ENCODE measurements at places on chromosomes 13 and 19.

DNA sequence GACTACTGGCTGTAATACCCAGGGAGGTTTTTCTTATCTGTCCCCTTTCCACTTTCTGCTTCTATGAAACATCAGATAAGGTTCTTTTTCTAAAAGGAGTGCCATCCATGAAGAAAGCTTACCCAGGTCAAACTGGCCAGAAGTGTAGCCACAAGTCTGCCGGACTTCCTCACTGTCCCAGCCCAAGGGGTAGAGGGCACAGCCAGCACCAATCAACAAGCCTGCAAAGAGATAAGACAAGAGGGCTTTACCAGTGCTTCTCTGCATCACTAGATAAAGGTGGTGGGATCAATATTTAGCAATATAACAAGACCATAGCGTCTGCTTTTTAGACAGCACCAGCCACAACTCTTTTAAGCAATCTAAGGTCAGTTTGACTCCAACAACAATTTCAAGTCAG lies 224.7 kb downstream of the LHFPL6 start:
- DNase-seq, result no peak

DNA sequence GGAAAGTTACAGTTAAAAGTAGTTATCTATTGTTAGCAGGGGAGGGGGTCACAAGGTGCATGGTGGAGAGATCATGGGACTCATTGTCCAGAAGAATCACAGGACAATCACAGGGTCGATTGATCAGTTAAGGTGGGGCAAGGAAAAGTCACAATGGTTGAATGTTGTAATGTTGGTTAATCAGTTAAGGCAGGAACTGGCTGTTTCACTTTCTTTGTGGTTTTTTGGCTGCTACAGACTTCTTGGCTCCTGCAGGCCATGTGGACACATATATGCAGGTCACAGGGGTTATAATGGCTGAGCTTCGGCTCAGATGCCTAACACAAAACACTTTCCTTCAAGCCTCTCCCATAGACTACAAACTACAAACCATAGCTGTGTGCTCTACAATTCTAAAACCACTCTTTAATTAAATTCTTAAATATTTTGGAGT lies 6.9 kb upstream of the ZNF431 start:
- no peak for DNase-seq

DNA sequence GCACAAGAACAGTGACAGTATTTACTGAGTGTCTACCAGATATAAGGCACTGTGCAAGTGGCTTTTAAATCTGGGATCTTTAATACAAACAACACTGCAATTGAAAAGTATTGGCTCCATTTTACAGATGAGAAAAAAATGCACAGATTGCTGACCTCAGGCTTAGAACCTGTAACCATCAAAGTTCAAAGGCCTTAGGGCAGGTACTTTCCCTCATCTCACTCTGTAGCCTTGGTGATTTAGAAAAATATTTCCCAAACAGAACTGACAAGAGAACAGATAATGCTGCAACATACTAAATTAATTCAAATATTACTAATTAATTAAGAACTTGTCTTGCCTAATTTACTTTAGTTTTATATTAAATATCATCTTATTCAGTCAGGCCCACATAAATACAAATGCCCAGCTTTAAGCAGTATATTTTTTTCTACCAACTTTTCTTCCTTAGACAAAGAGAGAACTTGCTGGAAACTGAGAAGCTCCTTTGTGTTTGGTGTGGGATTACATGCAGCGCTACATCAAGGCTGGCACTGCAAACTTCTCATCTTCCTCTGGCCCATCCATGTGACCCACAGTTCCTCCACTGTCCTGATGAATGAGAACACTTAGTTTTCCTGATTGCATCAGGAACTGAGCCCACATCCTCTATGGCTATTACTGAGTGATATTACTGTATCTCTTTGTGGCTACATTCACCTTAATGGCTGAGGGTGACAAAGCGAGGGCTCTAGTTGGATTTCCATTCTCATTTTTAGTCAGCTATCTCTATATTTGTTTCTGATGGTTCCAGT lies 302.1 kb downstream of the ENOX1 start:
- no peak for DNase-seq

DNA sequence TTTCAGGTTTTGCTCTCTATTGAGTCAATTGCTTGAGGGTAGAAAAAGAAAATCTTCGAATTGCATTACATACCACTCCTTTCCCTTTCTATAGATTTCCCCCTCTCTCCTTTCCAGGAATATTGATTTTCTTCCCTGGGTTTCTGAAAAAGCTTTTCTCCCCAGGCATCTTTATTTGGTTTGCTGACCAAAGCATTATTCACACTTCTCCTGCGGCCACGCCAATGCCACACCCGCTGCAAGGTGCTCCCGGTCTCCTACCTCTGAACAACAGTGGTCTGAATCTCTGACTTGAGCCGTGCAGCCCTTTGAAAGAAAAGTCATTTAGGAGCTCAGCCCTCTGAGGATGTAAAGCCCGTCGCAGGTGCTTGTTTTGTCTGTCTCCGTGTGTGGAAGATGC lies 350.9 kb upstream of the TMTC4 start:
- DNase-seq, result no peak

GRCh38 chr19:10091895-10092641 lies 6.0 kb downstream of the SHFL start:
- no peak for DNase-seq

DNA sequence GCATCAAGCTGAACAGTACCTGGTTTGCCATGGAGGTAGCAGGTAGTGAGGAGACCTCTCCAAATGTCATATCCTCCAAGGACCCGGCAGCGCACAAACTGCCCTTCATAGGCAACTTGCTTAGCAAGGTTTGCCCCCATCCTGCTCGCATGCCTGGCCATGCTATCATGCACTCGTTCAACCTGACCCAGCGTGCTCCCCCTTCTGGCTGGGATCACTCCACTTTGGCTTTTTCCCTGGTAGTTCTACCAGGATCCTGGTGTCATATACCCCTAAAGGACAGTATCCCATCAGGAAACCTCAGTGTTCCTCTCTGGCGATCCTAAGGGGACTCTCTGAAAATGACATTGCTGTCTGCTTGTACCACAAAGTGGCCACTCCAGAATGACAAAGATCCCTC lies 38.6 kb upstream of the ZNF30 start:
- no peak for DNase-seq

GRCh38 chr19:7505288-7505681 lies 10.6 kb upstream of the ZNF358 start:
- no peak for DNase-seq

DNA sequence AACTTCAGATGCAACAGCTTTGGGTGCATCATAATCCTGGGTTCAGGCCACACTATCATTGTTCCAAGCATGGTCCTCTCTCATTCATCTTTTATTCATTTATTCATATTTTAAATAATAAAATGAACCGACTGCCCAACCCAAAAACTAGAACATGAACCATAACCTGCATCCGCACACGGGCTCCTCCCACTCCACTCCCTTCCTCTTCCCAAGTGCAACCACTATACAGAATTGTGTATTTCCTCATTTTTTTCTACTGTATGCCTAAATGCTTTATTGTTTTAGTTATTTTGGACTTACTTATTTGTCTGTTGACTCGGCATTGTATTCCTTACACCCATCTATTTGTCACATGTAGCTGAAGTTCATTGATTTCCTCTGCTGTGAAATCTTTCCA lies 30.7 kb upstream of the POMP start:
- no peak for DNase-seq

- DNase-seq, result no peak
Observed at GRCh38 chr19:10551698-10552301, 8.1 kb downstream of the ATG4D start.

- DNase-seq, result no peak
Observed at GRCh38 chr19:31838163-31838815, 489.1 kb upstream of the TSHZ3 start.

GRCh38 chr19:31154021-31154420 lies 195.2 kb downstream of the TSHZ3 start:
- no peak for DNase-seq

- DNase-seq, result no peak
Observed at GRCh38 chr13:102548811-102549210, 48.0 kb upstream of the TPP2 start.

- no peak for DNase-seq
Observed at GRCh38 chr19:32223595-32224370, 121.6 kb upstream of the ZNF507 start.

- no peak for DNase-seq
Observed at GRCh38 chr19:30718014-30718413, 345.8 kb downstream of the ZNF536 start.

DNA sequence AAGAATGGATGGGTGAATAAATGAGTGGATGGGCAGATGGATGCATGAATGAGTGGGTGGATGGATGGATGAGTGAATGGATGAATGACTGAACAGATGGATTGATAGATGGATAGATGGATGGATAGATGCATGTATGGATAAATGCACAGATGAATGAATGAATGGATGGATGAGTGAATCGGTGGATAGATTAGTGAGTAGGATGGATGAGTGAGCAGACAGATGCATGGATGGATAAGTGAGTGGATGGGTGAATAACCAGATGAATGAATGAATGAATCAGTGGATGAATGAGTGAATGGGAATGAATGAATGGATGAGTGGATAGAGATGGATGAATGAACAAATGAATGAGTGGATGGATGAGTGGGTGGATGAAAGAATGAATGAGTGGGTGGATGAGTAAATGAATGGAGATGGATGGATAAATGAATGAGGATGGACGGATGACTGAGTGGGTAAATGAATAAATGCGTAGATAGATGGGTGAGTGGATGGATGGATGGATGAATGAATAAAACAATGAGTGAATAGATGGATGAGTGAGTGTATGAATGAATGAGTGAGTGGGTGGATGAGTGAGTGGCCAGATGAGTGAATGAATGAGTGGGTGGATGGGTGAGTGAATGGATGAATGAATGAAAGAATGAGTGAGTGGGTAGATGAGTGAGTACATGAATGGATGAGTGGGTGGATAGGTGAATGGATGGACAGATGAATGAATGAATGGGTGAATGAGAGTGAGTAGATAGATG lies 13.0 kb downstream of the GAS6 start:
- no peak for DNase-seq

- DNase-seq, result no peak
Observed at GRCh38 chr19:38734426-38735256, 9.6 kb downstream of the CAPN12 start.

GRCh38 chr13:39779337-39780265 lies 124.1 kb downstream of the COG6 start:
- DNase-seq, result no peak

DNA sequence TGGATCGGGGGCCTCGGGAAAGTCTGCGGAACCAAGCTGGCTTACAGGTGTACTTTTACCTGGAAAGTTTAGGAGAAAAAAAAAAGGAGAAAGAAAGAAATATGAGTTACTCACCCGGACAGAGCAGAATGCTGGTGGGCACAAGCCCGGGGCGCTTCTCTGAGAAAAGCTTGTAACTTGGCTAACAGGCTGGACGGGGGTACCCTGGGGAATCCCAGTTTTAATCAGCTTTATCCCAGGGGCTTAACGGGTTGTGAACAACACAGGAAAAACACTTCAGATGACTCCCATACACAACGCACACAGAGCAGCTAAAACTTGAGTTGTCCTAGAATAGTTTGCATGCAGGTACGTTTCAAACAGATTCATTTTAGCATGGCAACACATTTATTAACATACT lies 37.3 kb downstream of the KLF2 start:
- no peak for DNase-seq

DNA sequence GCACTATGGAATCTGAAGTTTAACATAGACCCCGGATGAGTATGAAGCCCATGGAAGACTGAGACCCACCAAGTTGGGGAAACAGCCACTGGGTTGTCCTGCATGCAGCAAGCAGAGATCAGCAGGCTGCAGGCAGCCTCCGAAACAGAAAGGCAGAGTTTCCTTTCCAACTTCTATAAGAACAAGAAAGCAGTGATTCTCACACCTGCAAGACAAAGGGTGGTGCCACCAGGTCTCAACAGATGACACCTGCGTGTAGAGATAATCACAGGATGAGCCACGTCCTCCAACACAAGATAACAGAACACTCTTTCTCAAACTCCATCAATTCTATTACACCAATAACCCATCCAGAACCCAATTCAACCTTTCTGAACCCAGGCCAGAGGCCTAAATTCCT lies 457.9 kb downstream of the FOXO1 start:
- DNase-seq, result no peak

GRCh38 chr13:108508263-108508662 lies 121.1 kb upstream of the MYO16 start:
- DNase-seq, result no peak

DNA sequence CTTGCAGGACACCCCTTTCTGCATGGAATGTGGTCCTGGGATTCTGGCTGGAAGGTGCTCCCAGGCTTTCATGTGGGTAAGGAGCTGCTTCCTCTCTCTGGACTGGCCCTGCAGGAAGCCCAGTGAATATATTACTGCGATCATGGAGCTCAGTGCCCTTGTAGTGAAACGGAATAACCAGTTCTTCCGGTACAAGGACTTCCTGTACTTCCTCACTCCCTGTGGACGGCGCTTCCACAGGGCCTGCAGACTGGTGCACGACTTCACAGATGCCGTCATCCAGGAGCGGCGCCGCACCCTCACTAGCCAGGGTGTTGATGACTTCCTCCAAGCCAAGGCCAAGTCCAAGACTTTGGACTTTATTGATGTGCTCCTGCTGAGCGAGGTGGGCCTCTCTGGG lies 8.0 kb downstream of the CYP4F8 start:
- DNase-seq, result no peak

DNA sequence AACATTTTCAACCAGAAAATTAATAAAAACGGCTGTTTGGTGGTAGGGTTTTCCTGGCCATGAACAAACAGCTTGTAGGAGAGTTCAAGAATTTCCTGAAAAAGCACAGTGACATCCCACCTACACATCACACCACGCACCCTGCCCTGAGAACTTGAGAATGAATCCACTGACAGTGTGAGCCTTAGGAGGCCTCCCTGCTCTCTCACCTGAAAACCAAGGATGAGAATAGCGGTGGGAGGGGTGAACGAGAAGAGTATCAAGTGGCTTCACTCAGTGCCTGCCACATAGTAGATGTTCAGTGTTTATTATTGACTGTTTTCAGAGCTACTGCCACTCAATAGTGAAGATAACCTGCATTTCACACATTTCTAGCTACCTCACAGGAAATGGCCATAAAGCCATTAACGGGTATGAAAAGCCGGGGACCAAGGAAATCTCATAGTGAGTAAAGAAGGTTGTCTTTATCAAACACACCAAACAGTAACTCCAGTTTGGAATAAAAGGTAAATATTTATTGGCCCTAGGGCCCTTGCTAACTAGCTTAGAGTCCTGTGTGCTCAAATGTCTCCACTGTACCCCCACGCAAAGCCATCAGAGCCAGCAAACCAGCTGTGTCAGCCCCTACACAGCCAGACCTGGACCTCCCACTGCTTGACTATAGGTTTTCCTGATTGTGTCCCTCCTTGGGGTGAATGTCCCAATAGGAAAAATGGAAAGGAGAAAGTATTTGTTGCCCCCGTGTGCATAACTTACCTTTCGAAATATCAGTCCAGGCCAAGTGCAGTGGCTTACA lies 40.6 kb downstream of the TPT1 start:
- no peak for DNase-seq

DNA sequence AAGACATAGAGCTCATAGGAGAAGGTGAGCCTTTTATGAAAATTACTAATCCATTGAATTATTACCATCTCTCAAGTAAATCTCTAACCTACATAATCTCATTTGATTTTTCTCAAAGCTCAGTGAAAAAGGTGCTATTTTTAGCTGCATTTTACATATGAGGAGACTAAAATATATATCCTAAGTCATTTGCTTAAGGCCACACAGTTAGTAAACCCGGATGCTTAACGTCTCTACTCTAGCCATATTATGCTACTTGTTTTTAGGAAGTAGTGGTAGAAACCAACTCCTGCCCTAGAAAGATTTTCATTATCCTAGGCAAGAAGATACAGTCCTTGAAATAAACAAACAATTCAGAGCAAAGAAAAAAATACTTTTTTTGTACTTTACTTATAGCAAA lies 108.9 kb downstream of the RBM26 start:
- no peak for DNase-seq

- no peak for DNase-seq
Observed at GRCh38 chr13:81117416-81117815, 776.5 kb upstream of the SPRY2 start.

All from stimulated activated CD4-positive, alpha-beta T cell treated with anti-CD3 and anti-CD28 coated beads, Interleukin-2, amount 100 ng/mL, for 4 hours (primary cell).